Astrocyte (in vitro differentiated cells and primary cell): ENCODE measurements at places on chromosomes 7 and 10.

DNA sequence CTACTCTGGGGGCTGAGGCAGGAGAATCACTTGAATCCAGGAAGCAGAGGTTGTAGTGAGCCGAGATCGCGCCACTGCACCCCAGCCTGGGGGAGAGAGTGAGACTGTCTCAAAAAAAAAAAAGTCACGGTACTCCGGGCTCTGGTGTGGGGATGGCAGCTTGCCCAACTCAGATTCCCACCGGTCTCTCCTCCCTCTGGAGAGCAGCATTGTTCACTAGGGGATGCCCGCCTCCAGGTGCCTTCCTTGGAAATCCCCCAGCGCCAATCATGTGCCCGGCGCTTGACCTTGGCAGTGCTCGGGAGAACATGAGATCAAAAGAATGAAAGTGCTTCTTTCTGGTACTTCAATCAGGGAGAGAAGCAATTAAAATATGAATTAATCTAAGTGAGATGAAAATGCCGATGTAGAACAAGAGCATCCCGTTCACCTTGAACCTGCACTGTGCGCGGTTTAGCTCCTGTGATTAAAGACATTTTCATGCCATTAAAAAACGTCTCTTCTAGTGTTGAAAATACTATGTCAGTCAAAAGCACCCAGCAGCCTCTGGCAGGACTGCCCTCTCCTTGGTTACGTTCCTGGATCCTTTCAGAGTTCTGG lies 1127.3 kb upstream of the AUTS2 start:
- DNase-seq = no peak

DNA sequence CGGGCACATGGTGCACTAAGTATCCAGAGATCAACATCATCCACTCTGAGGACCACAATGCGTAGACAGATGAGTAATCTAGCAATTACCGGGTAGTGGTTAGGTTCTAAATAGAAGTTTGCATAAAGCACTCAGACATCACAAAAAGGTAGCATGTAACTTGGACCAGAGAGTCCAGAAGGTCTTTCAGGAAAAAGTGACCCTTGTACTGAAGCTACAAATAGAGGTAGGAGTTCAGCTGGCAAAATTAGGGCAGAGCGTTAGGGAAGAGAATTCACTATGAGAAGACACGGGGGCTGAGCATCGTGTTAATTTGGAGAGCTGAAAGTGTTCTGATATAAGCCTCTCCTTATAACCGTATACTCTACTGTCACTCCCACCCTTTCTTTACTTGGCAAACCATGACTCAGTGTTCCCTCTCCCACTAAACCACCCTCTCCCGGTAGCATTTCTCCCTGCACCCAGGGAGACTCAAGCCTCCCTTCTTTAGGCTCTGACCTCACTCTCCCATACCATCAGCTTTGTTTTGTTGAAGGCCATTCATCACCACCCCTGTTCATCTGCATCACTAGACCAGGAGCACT lies 222.2 kb upstream of the FZD1 start:
- DNase-seq = peak; percentile 16

GRCh38 chr7:56092789-56093531 lies at the start of gene PHKG1:
PHKG1 (minus strand) TSS chr7:56092952; CDS start chr7:56088941, 4,011 bp downstream.
- DNase-seq = peak; percentile 72

DNA sequence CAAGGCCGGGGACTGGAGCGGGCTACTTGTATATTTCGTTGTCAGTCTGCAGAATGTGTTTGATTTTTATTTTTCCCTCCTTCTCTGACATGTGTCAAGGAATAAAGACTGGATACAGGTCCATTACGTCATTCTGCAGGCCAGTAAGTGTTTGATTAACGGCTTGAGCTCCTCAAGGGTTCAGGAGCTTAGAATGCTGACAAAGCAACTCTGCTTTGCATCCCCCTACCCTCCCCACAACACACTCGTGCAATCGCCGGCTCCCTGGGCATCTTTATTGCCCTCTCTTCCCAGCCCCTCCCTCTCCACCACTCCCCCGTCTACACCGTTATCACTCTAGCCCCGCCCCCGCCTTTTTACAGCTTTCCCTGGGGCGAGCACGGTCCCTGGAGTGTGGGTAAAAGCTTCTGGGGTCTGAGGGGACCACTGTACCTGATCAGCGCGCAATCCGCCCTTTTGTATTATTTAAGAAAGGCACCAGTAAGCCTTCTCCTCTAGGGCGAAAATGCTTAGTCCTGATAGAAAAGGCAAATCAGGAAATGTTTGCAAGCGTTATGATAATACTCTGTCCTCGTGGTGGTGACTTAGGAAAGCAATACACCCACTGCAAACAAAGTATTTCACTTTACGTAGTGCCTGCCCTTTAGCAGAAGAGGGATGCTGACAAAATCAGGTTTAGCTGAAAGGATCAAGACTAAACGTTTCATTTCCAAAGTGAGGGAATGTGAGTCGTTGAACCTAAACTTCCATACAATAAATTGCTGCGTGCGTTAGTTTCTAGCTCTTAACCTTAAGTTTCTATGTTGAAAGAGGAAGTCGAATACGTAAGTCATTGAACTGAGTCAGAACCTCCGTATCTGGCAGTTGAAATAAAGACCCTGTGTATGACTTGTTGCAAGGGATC lies 1.4 kb upstream of the CREB5 start:
- peak; percentile 62 for DNase-seq

- DNase-seq = no peak
Measured at GRCh38 chr7:4302203-4302905, 379.7 kb upstream of the FOXK1 start.

DNA sequence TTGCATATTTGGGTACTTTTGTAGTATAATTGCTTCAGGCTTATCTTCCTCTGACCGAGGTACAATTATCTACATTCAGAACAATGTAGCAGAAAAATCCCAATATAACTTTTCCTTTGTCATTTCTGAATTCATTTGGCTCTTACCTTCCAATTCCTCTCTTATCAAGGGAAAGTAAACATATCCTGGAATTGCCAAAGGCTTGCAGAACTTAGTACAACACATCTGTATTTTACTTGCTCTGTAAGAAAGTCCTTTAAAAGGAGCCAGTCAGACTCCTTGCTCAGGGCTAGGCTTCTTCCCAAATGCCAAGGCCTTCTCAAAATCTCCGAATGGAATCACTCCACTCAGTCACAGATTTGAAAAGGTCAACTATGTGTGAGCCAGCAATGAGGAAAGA lies 43.3 kb upstream of the ABCB4 start:
- peak; percentile 30 for DNase-seq

GRCh38 chr10:130024779-130025325 lies 60.8 kb upstream of the EBF3 start:
- DNase-seq = no peak

- peak; percentile 39 for DNase-seq
Measured at GRCh38 chr7:137421366-137421765, 77.8 kb upstream of the PTN start.

DNA sequence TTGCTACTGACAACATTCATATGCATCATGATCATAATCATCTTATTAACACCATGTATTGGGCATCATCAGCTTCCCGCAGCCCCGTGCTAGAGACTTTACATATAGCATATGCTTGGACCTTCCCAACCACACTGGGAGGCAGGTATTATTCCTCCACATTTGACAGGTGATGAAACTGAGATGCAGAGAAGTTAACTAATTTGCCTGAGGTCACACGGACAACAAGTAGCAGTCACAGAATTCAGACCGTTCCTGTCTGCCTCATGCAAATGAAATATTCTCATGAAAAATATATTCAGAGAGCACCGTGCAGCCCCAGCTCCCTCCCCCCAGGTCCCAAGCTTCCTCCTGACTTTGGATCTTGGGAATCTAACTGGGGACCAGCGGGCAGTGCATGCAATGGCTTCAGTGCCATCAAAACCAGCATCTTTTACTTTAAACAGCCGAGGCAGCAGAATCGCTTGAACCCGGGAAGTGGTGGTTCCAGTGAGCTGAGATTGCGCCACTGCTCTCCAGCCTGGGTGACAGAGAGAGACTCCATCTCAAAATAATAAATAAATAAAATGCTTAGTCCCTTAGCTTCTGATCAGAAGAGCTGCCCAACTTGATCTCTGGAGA lies 112.2 kb upstream of the GPR26 start:
- DNase-seq = no peak

- DNase-seq = no peak
Measured at GRCh38 chr10:86018735-86019058, 347.9 kb downstream of the GRID1 start.

DNA sequence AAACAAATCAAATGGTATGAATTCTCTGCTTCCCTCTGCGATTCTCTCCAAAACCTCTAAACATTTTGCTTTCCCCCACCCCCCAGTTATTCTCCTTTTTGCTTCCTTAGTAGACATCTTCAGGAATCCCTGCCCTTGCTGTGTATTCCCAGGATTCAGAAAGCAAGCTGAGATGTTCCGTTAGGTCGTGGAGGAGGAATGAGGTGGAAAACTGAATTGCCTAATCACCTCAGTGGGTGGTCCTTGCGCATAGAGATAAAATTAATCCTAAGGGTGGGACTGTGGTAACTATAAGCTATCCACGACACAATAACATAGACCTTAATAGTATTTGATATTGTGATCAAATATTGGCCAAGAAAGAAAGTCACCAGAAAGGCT lies 49.1 kb upstream of the SEMA3C start:
- DNase-seq = peak; percentile 17

DNA sequence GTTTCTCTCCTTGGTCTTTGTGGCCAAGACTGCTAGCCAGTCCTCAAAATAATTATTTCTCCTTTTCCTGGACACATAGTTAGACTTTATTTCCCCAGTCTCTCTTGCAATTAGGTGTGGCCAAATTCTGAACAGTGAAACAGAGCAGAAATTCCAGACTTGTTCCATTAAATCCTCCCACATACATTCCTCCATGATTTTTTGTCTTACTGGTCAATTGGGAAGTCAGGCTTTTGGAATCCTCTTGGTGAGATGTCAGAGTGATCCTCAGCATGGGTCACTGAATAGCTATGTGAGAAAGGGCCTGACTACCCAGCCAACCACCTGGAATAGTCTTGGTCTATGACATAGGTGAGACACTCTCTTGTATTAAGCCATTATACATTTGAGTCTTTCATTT lies 164.2 kb downstream of the DGKI start:
- peak; percentile 99 for DNase-seq

- no peak for DNase-seq
Measured at GRCh38 chr7:12898004-12898403, 210.6 kb downstream of the ARL4A start.

- DNase-seq = no peak
Measured at GRCh38 chr10:12550994-12551393, 201.6 kb downstream of the CAMK1D start.

- DNase-seq = no peak
Measured at GRCh38 chr10:134247-135131, 766 bp upstream of the ZMYND11 start.

DNA sequence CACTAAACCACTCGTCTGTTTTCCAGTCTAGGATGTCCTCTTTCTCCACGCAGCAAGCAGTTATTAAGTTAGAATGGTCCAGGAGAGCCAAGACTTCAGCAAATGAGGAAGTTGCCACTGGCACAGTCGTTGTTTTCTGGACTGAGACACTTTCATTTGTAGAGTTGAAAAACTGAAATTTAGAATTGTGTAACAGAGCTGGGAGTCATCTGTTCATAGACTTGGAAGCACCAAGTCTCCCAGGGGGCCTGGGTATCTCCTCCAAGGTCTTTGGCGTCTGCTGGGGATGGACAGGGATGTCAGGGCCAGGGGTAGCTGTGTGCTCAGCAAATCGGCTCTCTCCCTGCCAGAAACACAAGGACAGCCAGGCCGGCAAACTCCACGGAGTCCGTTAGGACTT lies 208.4 kb downstream of the FANK1 start:
- DNase-seq = no peak

DNA sequence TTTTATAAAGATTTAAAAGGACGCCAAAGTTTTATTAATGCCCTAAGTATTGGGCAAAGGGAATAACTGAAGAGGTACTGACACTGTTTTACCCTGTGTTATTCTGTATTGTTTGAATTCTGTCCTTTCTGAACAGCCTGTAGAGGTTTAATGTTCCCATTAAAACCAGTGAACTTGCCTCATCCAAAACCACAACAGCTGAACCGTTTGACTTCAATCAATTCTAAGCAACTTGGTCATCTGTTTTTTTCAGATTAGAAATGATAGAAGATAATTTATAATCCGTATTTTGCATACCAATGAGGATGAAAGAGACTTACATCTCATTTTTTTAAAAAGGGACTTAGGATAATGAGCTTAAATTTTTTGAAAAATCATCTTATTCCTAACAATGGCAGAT lies 40.4 kb downstream of the HACD1 start:
- peak; percentile 7 for DNase-seq

- DNase-seq = peak; percentile 73
Measured at GRCh38 chr7:20351901-20352300, 21.2 kb downstream of the ITGB8 start.

GRCh38 chr10:69477968-69478597 lies 26.8 kb downstream of the TSPAN15 start:
- no peak for DNase-seq

DNA sequence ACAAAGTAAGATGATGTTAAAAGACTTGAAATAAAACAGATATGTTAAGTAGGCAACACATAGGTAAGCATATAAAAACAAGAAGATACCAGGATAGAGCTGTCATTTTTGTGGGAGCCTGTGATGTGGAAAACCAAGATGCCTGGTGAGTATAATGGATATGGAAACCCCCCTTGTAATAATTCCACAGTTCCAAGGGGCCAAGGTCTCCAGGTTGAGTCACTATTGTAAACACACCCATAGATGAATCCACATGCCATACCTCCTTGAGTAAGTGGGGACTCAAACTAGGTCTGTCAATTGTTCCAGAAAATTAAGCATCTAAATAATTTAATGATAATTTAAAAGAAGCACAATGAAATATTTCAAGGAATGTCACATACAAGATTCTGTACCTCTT lies 15.9 kb downstream of the CAV1 start:
- DNase-seq = no peak

- peak; percentile 57 for DNase-seq
Measured at GRCh38 chr7:81013083-81013817, 94.4 kb upstream of the SEMA3C start.

DNA sequence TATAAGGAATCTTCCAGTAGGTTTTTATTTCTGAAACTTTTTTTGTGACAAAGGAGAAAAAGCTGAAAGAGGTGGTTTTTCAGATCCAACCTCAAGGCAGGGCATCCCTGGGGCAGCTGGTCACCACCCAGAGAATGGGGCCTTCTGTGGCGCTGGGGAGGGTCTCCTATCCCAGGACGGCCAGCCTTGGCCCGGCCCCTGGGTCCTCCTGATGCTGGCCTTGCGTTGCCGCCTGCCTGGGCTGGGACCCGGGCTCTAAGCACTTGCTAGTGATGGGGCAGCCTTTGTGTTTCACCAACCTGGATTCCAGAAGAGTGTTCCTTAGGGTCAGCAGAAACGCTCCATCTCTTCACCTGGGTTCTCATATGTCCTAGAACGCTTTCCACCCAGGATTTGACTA lies 16.3 kb downstream of the SHH start:
- no peak for DNase-seq

- no peak for DNase-seq
Measured at GRCh38 chr7:1843271-1843861, 173.3 kb downstream of the ELFN1 start.

- peak; percentile 59 for DNase-seq
Measured at GRCh38 chr7:128099204-128099671, 68.0 kb upstream of the LRRC4 start.

GRCh38 chr10:96074776-96075175 lies 31.4 kb downstream of the CCNJ start:
- DNase-seq = no peak
